Keratinocyte (primary cell): ENCODE measurements at places on chromosomes 4 and X.

DNA sequence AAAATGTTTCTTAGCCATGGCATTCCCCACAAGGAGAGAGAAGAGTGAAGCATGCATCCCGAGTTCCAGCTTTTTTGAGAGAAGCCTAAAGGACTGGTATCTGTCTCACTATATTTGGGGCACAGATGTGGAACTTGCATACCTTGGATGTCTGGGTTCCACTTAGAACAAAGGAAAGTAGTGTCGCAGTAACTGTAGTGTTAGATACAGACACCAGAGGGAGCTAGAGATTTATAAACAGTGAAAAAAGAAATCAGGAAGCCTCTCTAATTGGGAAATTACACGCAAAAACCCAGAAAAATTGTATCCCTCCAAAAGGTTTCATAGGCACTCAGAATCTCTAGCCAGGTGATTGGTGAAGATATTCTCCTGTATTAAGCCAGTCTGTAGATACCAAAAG lies 34.4 kb downstream of the AGTR2 start:
- H3K27me3 ChIP-seq, result peaks cover 3% of the 10 kb centered on the region

DNA sequence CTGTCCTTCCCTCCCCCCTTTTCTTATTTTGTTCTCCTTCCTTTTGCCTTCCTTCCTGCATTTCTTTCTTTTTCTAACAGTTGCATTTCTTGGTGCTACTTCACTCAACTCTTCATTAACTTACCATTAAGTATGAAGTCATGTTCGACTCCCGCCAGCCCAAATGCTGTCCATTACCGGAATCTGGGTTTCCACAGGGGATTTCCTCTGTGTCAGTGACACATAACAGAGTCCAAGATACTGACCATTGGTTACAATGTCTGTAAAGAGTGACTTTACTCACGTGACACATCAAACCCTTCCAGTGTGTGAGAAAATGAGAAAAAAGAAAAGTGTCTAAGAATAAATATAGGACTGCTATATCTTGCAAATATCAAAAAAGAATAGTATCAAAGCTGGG lies 500.0 kb upstream of the FRG1 start:
- no peaks in the 10 kb centered on the region for H3K4me1 ChIP-seq
- no peaks in the 10 kb centered on the region for H3K36me3 ChIP-seq
- H3K27me3 ChIP-seq, result no peaks in the 10 kb centered on the region
- H3K4me3 ChIP-seq, result no peak overlapping the region

DNA sequence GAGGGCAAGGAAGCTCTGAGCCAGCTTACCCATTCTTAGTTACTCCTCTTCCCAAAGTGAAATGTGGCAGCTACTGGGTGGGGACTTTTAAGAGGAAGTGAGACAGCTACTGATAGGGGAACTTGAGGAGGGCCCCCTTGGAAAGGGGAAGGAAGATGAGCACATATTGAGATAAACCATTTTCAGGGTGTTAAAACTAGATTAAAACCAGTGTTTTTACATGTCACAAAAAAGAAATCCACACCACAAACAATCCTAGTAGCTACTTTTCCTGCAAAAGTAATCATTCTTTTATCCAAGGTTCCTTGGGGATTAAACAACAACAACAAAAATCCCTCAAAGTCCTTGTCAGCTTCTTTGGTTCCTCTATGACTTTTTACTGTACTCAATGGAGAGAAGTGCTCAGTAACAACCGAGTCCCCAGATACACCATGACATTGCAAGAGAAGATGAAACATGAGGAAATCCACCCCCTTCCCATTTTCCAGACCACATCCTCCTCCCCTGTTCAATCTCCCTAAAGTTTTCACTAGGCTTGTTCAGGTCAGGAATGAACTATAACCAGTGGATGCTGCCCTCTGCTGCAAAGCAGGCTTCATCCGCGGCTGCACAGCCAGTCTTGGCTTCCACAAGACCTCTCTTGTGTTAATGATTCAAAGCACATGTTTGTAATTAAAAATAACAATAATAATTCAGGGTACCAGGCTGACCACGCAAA lies 113.5 kb upstream of the TMEM164 start:
- peaks cover 9% of the 10 kb centered on the region for H3K27me3 ChIP-seq
- H3K36me3 ChIP-seq, result no peaks in the 10 kb centered on the region
- no peak overlapping the region for H3K4me3 ChIP-seq
- no peak for DNase-seq

GRCh38 chrX:33465137-33465536 lies 253.8 kb upstream of the DMD start:
- H3K4me3 ChIP-seq, result no peak overlapping the region
- H3K27ac ChIP-seq, result no peak overlapping the region
- no peaks in the 10 kb centered on the region for H3K4me1 ChIP-seq
